ENCODE measurements at places on chromosomes 12 and 14. TPM values are rescaled to one million over a fixed set of nuclear protein-coding genes. Genes with fewer than 3 reads are reported as not detected.

The TMEM132C gene
- total RNA-seq, result not detected

The GNB3 gene
- 1.6 TPM for total RNA-seq

The AICDA gene
- total RNA-seq, result not detected

The SPTLC2 gene
- total RNA-seq, result 26.6 TPM

The ARMH4 gene
- not detected for total RNA-seq

The ANKRD33 gene
- not detected for total RNA-seq

The EIF5 gene
- 260 TPM for total RNA-seq

GRCh38 chr14:96501217-96501739, 904 bp upstream of the PAPOLA start:
- DNase-seq, result no peak

DNA sequence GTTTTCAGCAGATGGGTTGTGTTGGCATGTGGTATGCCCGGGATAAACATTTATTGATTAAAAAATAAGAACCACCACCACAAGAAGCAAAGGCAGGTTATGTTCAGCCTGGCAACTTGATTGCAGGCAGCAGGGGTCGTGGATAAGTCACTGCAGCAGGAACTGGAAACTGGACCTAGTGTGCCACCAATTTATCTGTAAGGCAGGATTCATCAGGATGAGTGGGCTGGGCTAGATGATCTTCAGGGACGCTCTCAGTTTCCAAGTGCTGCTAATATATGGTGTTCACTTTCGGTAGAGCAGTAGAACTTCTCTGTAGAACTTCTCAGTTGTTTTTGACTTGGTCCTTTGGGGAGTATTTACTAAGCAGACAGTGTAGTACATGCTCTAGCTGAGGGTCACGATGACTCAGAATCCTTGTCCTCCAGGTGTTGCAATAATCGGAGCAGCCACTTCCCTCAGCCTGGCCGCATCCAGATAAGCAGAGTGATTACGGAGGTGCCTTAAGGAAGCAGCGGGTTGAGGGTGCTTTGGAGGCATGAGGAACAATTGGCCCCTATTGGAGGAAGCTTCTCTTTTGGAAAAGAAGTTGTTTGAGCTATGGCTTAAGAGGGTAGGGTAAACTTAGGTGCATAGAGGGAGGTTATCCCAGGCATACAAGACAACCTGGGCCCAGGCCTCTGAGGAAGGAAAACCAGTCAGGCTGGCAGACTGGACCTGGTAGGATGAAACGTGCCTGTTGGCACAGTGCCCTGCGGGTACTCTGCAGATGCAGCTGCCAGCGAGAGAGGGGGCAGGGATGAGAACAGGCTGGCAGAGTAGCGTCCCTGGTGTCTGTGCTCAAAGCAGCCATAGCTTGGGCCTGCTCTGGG, 104.0 kb downstream of the GPR135 start:
- no peak for DNase-seq

DNA sequence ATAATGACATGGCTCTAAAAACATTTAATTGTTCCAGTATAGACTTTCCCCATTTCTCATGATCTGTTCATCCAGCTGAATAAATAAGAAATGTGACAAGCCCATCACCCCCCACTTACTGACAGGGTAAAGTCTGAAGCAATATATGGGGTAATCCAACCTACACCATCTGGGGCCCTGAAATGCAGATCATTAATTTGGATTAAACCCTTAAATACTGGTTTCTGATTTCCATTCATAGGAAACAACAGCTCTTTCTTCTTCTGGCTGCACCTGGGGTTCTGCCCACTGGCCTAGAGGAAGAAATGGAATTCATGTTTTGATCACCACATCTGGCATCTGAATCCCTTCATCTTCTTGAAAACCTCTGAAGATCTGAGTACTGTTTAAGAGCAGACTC, 39.3 kb upstream of the ACSM4 start:
- DNase-seq, result no peak

GRCh38 chr12:3333583-3333982, 157.4 kb upstream of the PRMT8 start:
- DNase-seq, result no peak

- peak; percentile 37 for DNase-seq
These were observed 99.2 kb downstream of the SNAPC1 start for GRCh38 chr14:61861320-61861865.

DNA sequence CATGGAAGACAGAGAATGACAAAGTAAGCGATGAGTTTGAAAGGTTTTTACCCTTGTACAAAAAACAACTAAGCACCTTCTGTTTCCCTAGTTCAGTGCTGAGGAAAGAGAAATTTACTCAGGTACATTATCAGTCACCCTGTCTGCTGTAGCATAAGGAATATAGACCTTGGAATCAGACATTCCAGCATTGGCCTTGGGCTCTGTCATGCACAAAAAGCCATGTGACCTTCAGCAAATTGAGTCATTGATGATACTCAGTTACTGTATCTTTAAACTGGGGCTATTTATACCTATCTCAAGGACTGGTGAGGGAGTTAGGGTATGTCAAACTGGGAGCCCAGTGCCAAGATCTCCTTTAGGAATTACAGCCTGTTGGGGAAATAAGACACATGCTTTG, 19.3 kb upstream of the TCL1A start:
- DNase-seq, result no peak

GRCh38 chr12:24852420-24852819, 96.5 kb downstream of the BCAT1 start:
- no peak for DNase-seq

DNA sequence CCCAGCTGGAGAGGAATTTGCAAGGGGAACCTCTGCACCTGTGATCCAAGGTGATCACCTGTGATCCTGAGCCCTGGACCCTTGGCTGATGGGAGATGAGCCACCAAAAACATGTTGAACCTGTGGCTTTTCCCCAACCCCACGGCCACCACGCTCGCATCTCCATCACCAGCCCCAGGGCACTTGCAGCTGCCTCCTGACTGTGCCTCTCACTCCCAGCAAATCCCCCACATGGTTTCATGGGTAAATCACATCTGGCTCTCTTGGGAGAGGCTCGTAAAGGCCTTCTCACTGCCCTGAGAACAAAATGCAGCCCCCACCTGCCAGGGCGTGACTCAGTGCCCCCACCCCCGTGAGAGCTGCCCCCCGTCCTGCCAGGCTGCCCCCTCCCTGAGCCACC, 76.0 kb downstream of the RFLNA start:
- no peak for DNase-seq

GRCh38 chr14:99158150-99158549, 113.8 kb downstream of the BCL11B start:
- no peak for DNase-seq

- DNase-seq, result no peak
These were observed 48.6 kb upstream of the STAC3 start for GRCh38 chr12:57299514-57300016.

Data from activated CD4-positive, alpha-beta T cell treated with anti-CD3 and anti-CD28 coated beads, Interleukin-2, amount 10 ng/mL, durations not matched to agents 24 days and 14 days (primary cell).